ENCODE measurements at places on chromosomes 2 and 18.

GRCh38 chr2:201237486-201238123 lies 22.7 kb upstream of the CASP8 start:
- no peak for DNase-seq

DNA sequence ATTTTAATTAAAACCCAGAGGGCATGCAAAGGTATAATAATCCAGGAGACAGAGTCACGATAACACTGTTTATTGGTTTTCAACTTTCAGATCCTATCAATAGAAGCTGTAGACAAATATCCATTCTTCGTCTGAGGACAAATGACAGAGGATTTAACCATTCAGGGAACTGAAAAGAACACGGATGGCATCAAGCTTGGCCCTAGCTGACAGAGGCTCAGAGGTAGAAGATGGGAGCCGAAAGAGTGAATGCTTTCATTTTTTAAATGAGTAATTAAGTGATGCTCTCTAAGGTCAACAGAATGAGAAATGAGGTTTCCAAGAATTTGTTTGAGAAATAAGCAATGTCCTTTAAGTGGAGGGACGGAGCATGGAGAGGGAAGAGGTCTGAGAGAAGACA lies 62.1 kb downstream of the BCL2 start:
- DNase-seq, result no peak

GRCh38 chr2:230226051-230226551 lies 565 bp downstream of the SP140 start:
- DNase-seq, result no peak

GRCh38 chr2:106864051-106864450 lies 21.9 kb downstream of the ST6GAL2 start:
- DNase-seq, result no peak

DNA sequence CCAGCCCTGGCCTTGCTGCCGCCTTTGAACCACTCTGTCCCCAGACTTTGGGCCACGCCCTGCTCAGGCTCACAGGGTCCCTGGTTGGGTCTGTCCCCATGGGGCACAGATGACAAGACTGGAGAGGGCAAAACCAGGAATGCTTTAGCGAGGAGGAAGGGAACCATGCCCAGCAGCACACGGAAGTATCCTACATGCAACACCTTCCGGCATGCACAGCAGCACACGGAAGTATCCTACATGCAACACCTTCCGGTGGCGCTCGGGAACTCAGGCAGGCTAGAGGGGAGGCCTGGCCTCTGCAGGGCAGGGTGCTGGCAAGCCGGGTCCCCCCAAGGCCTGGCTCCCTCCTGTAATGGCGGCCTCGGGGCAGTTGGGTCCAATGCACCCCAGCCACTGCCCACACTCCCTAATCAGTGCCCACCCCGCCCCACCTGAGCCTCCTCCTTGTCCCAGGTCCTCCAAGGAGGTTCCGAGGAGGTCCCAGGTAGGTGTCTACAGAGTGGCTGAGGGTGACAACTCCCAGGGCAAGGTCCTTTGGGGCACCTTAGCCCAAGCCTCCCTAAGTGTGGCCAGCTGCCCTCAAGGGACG lies 33.6 kb upstream of the SNED1 start:
- no peak for DNase-seq

DNA sequence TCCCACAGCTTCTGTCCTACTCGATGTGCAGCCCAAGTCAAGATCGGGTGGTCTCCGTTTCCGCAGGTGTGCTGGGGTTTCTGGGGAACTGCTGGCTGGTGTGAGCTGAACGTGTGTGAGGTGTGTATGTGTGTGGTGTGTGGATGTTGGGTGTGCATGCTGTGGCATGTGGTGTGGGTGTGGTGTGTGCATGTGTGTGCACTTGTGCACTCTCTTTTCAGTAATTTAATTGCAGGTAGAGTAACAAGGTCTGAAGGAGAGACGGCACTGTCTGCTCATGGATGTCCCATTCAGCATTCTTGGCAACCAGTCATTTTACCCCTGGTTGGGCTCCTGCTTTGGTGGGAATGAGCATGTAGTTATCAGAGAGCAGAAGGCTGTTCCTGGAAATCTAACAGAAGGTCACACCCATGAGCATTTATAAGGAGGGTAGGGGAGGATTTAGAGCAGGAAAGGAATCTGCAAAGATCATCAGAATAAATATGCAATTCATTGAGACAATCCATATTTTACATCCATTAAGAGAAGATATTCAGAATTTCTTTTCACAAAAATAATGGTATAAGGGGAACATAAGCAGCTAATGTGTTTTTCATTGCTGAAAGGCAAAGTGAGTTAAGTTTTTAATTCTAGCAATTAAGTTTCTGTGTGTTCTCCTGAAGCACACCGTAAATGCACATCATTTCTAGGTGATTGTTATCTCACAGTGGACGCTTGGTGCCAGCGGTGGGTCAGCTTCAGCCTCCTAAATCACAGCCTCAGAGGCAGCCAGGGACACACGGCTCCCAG lies 60.7 kb downstream of the ADI1 start:
- no peak for DNase-seq

- DNase-seq, result no peak
Observed at GRCh38 chr2:42142547-42143184, 26.5 kb upstream of the EML4 start.
